ENCODE measurements at places on chromosomes 2 and 18. TPM values are rescaled to one million over a fixed set of nuclear protein-coding genes. Genes with fewer than 3 reads are reported as not detected.

DNA sequence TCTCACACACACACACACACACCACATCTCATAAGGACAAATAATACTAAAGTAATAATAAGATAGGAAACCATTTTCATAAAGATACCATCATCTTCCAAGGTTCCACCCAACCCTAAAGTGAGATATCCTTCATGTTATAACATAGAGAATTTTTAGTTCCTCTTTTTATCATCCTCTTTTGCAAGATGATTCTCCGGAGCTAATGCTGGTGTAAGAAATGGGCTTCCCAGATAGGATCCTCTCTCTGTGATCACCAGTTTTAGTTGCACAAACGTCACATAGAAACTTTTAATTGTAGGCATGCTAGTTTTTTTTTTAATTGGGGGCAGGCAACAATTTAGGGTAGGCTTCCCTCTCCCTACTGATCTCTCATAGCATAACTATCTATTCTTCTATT is 49.6 kb downstream of the ARHGAP25 start:
- no peaks in the 10 kb centered on the region for H3K4me1 ChIP-seq
- H3K4me3 ChIP-seq = no peak overlapping the region
- H3K27me3 ChIP-seq = no peaks in the 10 kb centered on the region
- no peak overlapping the region for H3K27ac ChIP-seq

DNA sequence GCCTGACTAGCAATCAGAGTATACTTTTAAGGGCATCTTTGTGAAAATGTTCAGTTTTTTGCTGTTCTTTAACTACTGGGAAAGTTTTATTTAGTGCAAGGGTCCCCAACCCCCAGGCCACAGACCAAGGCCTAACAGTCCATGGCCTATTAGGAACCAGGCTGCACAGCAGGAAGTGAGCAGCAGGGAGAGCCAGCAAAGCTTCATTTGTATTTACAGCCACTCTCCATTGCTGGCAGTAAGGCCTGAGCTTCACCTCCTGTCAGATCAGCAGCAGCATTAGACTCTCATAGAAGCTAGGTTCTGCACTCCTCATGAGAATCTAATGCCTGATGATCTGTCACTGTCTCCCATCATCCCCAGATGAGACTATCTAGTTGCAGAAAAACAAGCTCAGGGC is 17.1 kb upstream of the NR4A2 start:
- no peak overlapping the region for H3K4me3 ChIP-seq
- DNase-seq = no peak
- no peak overlapping the region for H3K27ac ChIP-seq
- H3K27me3 ChIP-seq = no peaks in the 10 kb centered on the region
- no peaks in the 10 kb centered on the region for H3K4me1 ChIP-seq

DNA sequence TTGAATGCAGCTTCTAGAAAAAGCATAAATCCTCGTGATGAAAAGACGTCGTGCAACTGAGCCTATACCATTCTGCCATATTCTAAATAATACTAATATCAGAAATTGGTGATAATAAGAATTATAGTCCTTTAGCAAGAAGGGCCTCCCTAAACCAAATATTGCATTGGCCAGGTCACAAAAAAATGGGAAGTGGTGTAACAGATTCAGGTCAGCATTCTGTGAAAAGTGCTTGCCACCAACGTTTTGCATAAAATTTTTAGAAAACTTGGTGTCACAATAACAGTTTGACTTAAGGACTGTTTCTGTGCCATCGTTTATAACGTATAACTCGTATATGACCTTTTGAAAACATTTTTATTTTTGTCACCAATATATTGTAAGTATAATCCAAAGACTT is 603.6 kb downstream of the CPS1 start:
- no peak overlapping the region for H3K4me3 ChIP-seq
- H3K27me3 ChIP-seq = no peaks in the 10 kb centered on the region
- no peak overlapping the region for H3K27ac ChIP-seq
- H3K4me1 ChIP-seq = no peaks in the 10 kb centered on the region
- no peaks in the 10 kb centered on the region for H3K36me3 ChIP-seq
- no peak for DNase-seq

GRCh38 chr2:3606370-3607201 is 11.7 kb downstream of the COLEC11 start:
- H3K4me1 ChIP-seq = no peaks in the 10 kb centered on the region
- H3K36me3 ChIP-seq = no peaks in the 10 kb centered on the region
- no peak overlapping the region for H3K27ac ChIP-seq

DNA sequence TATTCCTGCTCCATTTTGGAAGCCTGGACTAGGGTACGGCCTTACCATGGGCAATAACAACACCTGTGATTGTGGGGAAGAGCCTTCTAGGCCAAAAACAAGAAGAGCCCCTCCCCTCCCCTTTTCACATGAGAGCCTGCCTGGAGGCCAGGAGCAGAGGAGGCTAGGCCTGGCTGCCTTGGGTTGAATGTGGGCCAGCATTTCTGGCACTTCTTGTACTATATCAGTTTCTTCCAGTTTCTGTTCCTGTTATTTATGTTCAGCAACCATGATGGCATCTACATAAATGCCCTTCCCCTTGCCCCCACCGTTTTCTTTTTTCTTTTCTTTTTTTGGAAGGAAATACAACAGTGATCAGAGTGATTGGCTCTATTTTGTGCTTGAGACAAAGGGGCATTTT is 58.4 kb downstream of the KCTD18 start:
- H3K36me3 ChIP-seq = no peaks in the 10 kb centered on the region
- H3K27ac ChIP-seq = no peak overlapping the region
- DNase-seq = no peak

GRCh38 chr2:68909793-68910674 is 38.8 kb upstream of the BMP10 start:
- no peaks in the 10 kb centered on the region for H3K36me3 ChIP-seq
- peak; percentile 62 for DNase-seq
- H3K27ac ChIP-seq = no peak overlapping the region
- no peak overlapping the region for H3K4me3 ChIP-seq

DNA sequence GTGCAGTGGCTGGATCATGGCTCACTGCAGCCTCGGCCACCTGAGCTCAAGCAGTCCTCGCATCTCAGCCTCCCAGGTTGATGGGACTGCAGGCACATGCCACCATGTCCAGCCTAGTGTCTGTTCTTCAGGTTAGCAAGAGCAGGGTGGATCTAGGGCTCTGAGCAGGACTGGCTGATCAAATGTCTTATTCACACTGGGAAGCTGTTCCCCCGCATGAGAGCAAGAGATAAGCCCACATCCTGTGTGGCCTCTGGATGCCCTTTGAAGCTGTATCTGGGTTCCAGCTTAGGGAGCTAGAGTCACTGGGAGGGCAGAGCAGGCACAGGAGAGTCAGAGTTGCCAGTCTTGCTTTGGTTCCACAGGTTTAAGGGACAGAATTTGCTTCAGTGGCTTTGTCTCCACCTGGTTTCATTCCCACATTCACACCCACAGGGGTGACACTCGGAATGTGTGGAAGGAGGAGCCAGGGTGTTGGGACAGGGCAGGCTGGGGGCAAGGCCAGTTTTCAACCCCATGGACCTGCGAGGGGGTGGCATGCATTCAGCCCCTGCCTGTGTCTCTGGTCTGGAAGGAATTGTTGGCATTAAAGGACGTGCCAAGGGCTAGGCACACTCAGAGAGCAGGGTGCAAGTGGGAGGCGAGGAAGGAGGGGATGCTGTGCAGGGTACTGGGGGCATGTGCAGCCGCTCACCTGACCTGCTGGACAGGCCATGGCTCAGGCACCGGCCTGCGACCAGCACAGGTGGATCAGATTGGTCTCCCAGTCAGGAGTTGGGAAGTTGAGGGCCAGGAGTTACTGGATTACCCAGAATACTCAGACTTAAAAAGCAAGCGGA is 24.5 kb downstream of the PTPN18 start:
- H3K4me1 ChIP-seq = no peaks in the 10 kb centered on the region
- no peaks in the 10 kb centered on the region for H3K36me3 ChIP-seq
- no peaks in the 10 kb centered on the region for H3K27me3 ChIP-seq
- no peak overlapping the region for H3K27ac ChIP-seq
- no peak for DNase-seq

GRCh38 chr2:160390544-160391455 is 102.8 kb downstream of the RBMS1 start:
- no peaks in the 10 kb centered on the region for H3K27me3 ChIP-seq
- peaks cover 19% of the 10 kb centered on the region for H3K4me1 ChIP-seq
- peak overlapping the region; percentile 39 for H3K27ac ChIP-seq
- DNase-seq = no peak

Gene SP140
- 2.6 TPM for total RNA-seq

DNA sequence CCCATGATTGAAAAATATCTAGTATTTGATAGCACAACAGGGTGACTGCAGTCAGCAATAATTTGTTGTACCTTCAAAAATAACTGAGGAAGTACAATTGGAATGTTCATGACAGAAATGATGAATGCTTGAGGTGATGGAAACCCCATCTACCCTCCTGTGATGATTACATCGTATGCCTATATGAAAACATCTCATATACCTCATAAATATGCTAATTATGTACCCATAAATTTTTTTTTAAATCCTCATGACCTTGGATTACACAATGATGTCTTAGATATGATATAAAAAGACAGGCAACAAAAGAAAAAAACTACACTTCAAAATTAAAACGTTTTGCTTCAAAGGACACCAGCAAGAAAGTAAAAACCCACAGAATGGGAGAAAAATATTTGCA is 1.4 kb upstream of the POLR1B start:
- H3K36me3 ChIP-seq = no peaks in the 10 kb centered on the region
- H3K27ac ChIP-seq = no peak overlapping the region
- no peak overlapping the region for H3K4me3 ChIP-seq
- H3K27me3 ChIP-seq = no peaks in the 10 kb centered on the region
- no peak for DNase-seq

Gene IHH
- total RNA-seq = 0.16 TPM
